Foreskin keratinocyte (primary cell): ENCODE measurements at places on chromosomes 12 and 14.
A peak's percentile ranks its signal among the peaks of the same experiment; 100 is the strongest.

- DNase-seq: no peak
Measured at GRCh38 chr14:54058505-54058904, 101.9 kb upstream of the BMP4 start.

DNA sequence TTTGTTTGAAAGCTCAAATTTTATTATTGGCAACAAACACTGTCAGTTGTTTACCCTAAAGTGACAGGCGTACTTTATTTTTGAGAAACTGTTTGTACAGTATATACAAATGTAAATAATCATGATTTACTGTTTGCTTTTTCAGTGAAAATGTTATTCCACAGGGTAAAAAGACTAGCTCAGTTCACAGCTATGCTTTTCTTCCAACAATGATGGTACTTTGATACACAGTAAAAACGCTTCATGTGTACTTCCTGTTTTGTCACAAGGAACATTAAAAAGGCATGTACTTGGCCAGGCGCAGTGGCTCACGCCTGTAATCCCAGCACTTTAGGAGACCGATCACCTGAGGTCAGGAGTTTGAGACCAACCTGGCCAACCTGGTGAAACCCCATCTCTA lies 53.7 kb downstream of the MON2 start:
- no peak for DNase-seq

GRCh38 chr12:6950401-6950801 lies 755 bp upstream of the PTPN6 start:
- DNase-seq: no peak

DNA sequence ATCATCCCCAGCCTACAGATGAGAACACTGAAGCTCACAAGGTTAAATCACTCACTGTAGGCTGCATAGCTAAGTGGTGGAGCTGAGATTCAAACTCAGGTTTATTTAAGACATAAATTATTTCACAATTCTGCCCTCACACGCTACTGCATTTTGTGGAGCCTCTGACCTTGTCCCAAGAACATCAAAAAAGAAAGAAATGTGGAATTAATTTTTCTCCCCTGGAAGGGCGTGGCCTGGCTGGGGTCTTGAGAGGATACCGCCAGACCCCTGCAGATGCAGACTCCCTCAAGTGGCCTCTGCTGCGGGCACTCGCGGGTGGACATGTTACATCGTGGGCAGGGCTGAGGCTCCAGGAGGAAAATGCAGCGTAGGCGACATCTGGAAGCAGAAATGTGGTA lies 40.6 kb downstream of the LTBP2 start:
- peak; percentile 44 for DNase-seq

- DNase-seq: no peak
Measured at GRCh38 chr12:99390707-99391106, 256.8 kb upstream of the GARIN6 start.

DNA sequence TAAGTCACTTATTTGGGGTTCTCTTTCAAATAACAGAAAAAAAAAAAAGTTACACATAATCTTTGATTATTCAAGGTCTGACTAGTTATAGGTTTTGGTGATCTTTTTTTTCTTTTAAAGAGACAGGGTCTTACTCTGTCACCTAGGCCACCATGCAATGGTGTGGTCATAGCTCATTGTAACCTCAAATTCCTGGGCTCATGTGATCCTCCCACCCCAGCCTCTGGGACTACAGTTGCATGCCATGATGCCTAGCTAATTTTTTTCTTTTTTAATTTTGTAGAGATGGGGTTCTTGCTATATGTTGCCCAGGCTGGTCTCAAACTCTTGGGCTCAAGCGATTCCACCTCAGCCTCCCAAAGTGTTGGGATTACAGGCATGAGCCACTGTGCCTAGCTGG lies 56.5 kb upstream of the CFL2 start:
- no peak for DNase-seq

DNA sequence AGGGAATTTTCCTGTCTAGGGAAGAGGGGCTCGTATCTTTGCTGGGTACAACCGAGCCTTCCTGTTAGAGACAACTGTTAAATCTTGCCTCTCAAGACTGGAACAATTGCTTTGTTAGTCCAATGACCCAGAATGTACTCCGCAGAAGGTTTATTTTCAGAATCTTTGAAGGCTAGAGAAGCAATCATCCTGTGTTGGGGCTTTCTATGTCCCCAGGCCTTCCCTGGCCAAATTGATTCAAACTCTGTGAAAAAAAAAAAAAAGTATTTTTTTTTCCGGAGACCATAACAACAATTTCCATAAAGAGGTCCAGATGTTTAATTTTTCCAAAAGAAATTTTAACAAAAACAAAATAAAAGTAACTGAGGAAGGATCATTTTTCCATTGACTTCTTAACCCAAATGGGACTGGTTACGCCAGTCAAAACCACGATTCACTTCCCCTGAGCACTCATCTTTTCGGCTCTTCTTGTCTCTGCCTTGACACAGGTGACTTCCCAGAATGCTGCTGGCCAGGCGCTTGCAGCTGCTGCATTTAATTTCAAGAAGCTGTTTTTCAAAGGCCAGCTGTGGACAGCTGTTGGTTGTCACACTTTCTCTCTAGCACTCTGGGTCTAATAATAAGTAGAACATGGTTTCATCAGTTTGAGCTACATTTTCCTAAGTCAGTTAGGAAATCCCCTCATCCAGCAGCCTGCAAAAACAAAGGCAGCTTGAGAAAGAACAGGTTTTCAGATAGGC lies 81.6 kb upstream of the MANSC4 start:
- no peak for DNase-seq

GRCh38 chr14:37221073-37221472 lies 23.3 kb downstream of the MIPOL1 start:
- no peak for DNase-seq

DNA sequence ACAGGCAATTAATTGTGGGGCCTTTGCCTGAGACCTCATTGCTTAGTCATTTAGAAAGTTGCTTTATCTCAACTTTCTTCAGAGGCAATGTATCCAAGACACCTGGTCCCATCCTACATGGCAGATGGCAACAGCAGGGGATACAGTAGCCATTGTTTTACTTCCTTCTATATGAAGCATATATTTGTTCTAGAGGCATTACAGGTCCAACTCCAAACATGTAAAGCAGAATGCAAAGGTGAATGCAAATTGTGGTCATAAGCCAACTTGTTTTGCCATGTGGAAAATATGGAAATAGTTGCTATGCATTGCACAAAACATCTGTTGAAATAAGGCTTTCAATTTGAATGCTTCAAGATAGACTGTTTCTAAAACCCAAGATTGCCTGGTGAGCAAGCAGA lies 109.8 kb upstream of the BCAT1 start:
- DNase-seq: no peak

DNA sequence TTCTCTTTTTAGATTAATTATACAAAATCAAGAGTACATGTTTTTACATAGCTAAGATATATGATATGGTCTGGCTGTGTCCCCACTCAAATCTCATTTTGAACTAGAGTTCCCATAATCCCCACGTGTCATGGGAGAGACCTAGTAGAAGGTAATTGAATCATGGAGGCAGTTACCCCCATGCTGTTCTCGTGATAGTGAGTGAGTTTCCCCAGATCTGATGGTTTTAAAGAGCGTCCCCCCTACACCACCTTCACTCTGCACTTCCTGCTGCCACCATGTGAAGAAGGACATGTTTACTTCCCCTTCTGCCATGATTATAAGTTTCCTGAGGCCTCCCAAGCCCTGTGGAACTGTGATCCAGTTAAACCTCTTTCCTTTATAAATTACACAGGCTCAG lies 21.4 kb upstream of the DRAM1 start:
- DNase-seq: no peak

DNA sequence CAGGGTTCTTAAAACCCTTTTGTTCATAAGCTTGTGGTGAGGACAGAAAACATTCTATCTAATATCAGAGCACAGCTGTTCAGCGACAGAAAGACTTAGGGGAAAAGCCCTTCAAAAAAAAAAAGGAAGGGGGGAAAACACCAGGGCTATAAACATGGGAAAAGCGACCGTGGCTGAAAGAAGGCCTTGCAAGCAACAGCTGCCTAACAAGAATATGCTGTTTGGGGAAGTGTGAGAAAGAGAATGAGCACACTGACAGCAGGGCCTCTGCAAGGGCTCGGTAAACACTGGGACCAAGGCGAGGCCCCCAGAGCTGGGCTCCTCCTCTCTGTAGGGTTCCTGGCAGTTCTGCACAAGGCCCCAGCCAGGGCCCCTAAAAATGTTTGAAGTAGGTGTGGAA lies 27.4 kb upstream of the CCND2 start:
- DNase-seq: no peak

- no peak for DNase-seq
Measured at GRCh38 chr12:68617160-68617926, 6.6 kb downstream of the RAP1B start.

DNA sequence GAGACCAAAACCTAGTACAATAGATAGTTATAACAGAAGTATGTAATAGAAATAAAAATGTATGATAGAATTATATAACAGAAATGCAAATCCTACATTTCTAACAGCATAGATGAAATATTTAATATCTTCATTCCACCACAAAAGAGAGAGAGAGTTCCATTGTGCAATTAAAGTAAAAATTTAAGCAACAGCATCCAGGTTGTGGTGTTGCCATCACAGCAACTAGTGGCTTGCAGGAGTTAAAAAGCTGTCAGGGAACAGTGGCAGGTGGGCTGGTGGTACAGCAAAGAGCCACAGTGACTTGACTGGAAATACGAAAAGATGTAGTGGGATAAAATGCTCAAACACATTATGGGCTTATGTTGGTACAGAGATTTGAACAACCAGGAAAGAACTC lies 57.1 kb upstream of the MDM1 start:
- no peak for DNase-seq
